Activated naive CD8-positive, alpha-beta T cell treated with anti-CD3 and anti-CD28 coated beads, Interleukin-2, amount 10 ng/mL, durations not matched to agents 7 days and 5 days (primary cell): ENCODE measurements at places on chromosomes 12 and 14. TPM values are rescaled to one million over a fixed set of nuclear protein-coding genes. Genes with fewer than 3 reads are reported as not detected.

DNA sequence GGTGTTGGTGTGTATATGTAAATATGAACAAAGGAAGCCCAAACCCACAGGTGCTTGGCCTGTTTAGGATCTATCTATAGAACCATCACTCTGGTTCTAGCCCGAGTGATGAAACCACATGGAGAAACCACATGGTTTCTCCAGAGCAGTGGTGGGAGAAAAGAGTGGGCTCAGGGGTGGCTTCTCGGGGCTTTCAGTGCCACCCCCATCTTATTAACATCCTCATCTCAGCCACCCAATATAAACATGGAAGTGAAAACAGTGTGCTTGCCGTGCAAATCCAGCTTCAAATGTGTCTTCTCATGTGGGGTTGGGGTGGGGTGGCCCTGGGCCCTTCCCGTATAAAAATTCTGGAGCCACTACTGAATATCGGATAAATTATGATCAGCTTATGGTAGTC, 109.0 kb downstream of the STAB2 start:
- H3K27ac ChIP-seq = no peak overlapping the region
- H3K4me3 ChIP-seq = no peak overlapping the region
- no peak for DNase-seq
- peaks cover 16% of the 10 kb centered on the region for H3K27me3 ChIP-seq
- H3K4me1 ChIP-seq = no peaks in the 10 kb centered on the region
- no peaks in the 10 kb centered on the region for H3K36me3 ChIP-seq

- H3K4me1 ChIP-seq = no peaks in the 10 kb centered on the region
- H3K27me3 ChIP-seq = peaks cover 2% of the 10 kb centered on the region
- no peak overlapping the region for H3K4me3 ChIP-seq
- no peak overlapping the region for H3K27ac ChIP-seq
- no peaks in the 10 kb centered on the region for H3K36me3 ChIP-seq
Observed at GRCh38 chr14:98606041-98606640, 665.9 kb downstream of the BCL11B start.

GRCh38 chr12:66584673-66585072, 94.2 kb downstream of the GRIP1 start:
- no peak for DNase-seq
- H3K36me3 ChIP-seq = no peaks in the 10 kb centered on the region
- no peaks in the 10 kb centered on the region for H3K4me1 ChIP-seq
- no peak overlapping the region for H3K27ac ChIP-seq
- H3K4me3 ChIP-seq = no peak overlapping the region

GRCh38 chr12:101015044-101015443, 195.0 kb downstream of the SLC5A8 start:
- no peaks in the 10 kb centered on the region for H3K27me3 ChIP-seq
- DNase-seq = no peak

DNA sequence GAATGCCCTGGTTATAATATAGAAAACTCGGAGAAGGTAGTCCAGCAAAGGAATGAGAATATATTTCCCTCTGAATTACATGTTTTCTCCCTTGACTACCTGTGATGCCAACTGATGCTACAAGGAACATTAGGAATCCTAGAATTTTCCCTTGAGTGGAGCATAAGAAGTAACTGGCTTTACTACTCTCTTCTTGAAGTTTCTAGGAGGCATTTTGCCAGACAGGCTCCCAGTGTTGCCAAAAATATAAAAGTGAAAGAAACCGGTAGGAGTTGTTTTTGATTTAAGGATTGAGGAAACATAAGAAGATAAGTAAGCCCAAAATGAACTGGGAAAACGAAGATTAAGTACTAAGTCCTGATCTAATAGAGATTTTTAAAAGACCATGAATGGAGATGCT, 693.4 kb downstream of the NOVA1 start:
- H3K36me3 ChIP-seq = no peaks in the 10 kb centered on the region
- no peaks in the 10 kb centered on the region for H3K27me3 ChIP-seq
- DNase-seq = no peak
- no peak overlapping the region for H3K27ac ChIP-seq
- no peak overlapping the region for H3K4me3 ChIP-seq

CLEC6A gene
- total RNA-seq = not detected

HOXC4 gene
- 1.2 TPM for total RNA-seq

TMEM117 gene
- total RNA-seq = 1.0 TPM

DNA sequence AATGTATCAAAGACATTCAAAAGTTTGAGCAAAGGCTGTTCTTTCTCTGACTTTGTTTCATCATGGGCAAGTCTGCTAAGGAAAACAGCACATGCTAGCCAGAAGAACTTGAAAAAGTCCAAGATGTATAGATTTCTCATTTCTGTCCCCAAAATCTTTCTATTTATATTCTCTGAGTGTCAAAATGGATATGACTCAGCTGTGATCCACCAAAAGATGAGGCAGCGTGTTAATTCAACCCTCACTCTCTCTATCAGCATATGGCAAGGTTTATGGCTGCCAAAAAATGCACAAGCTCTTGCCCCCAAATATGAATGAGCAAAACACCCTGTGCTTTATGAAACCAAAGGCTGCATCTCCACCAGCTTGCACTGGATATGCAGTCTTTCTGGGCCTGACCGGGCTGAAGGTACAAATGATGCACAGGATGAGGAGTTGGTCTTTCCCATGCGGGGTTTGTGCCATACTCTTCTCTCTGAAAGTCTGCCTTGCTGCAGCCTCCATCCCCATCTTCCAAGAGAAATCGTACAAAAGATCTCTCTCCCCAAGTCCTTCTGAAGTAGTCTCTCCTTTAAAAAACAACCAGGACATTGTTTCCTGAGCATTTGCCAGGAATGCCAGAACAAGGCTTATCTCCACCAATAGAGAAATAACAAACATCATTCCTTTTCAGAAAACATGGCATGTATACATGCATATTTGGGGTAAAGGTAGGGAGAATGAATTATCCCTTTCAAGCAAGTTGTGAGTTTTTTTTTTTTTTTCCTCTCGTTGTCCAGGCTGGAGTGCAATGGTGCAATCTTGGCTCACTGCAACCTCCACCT, 203.4 kb downstream of the TMX1 start:
- no peak overlapping the region for H3K4me3 ChIP-seq
- H3K27me3 ChIP-seq = peaks cover 8% of the 10 kb centered on the region
- no peaks in the 10 kb centered on the region for H3K36me3 ChIP-seq
- no peaks in the 10 kb centered on the region for H3K4me1 ChIP-seq
- no peak overlapping the region for H3K27ac ChIP-seq
